ENCODE measurements at places on chromosomes 2 and 18.
A peak's percentile ranks its signal among the peaks of the same experiment; 100 is the strongest.

GRCh38 chr18:52723550-52723970 is 383.6 kb downstream of the DCC start:
- DNase-seq = peak; percentile 3

- peak; percentile 95 for DNase-seq
Observed at GRCh38 chr2:47069628-47070154, 85.4 kb downstream of the STPG4 start.

- DNase-seq = peak; percentile 13
Observed at GRCh38 chr2:137316075-137316474, 550.7 kb downstream of the THSD7B start.

DNA sequence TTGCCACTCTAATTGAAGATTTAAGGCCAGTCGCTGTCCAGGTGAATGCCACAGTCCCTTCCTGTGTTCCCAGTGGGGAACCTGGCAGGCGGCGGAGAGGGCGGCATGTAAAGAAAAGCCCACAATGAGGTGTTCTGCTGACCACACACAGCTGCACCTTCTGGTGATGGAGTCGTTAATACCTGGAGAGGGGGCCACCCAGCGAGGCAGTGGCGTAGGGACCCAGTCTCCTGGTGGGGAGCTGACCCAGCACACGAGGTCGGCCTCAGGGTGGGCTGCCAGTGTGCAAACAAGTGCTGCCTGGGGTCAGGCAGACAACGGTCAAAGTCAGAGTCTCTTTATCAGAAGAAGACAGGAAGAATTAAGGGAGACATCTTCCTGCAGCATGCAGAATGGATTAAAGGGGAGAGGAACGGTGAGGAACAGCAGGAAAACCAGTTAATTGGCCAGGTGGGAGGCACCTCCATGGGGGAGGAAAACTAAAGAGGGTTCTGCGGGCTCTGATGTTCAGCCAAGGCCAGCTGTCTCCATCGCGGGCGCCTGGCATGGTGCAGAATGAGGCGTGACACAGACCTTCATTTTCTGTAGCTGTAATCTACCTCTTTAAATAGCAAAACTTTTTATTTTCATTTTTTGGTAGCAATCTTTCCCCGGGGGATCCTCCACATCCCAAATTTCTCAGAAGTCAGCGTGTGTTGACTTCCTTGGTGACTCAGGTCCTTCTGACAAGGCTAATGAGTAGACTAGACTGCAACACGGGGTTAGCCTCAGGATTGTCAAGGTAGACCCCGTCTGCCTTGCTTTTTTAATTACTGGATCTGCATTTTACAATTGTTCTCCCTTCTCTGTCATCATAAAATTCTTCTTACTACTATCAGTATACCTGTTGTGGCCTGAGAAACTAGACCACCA is 78.3 kb downstream of the SMAD7 start:
- DNase-seq = peak; percentile 59

- no peak for DNase-seq
Observed at GRCh38 chr2:227052879-227053278, 111.1 kb downstream of the COL4A4 start.

DNA sequence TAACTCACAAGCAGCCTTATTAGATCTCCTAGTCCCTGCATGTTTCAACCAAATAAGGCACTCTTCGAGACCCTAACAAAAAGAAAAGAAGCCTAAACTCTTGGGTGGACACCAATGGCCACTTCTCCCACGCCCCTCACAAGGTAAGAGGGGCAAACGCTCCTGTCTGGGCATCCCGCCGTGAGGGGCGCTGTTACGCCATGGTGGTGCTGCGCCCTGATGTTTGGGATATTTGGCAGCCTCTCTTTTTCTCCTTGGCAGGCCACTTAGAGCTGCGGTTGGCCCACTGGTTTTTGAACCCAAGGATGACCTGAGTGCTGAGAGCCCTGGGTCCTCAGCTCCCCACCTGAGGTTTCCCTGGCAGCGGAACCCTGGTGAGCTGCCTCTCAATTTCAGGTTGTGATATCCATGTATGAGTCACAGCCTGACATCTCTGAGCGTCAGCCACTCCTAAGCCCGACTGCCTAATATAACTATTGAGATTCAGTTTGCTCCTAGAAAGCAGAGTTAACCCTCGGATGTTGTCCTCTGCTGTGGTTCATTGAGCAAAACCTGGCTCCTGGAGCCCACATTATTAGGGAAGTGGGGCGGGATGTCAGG is 103.3 kb downstream of the COL6A3 start:
- DNase-seq = no peak

DNA sequence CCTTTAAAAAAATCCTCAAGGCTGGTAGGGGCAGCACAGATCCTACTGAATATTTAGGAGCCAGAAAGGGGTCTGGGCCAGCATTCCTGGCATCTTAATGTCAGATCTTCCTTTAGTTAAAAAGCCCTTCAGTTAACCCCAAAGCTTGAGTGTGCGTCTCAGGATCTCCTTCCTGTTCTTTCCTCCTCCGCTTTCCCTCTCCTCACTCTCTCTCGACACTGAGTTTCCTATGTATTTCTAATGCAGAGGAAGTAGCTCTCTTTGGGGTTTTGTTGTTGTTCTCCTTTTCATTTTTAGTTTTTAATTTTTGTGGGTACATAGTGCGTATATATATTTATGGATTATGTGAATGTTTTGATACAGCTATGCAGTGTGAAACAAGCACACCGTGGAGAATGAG is 109.9 kb upstream of the COPS8 start:
- DNase-seq = no peak

- no peak for DNase-seq
Observed at GRCh38 chr2:50042771-50043170, 888.5 kb upstream of the FSHR start.

- no peak for DNase-seq
Observed at GRCh38 chr2:10375570-10376281, 72.4 kb downstream of the ODC1 start.

GRCh38 chr18:13612196-13612997 is 114.0 kb downstream of the FAM210A start:
- no peak for DNase-seq

DNA sequence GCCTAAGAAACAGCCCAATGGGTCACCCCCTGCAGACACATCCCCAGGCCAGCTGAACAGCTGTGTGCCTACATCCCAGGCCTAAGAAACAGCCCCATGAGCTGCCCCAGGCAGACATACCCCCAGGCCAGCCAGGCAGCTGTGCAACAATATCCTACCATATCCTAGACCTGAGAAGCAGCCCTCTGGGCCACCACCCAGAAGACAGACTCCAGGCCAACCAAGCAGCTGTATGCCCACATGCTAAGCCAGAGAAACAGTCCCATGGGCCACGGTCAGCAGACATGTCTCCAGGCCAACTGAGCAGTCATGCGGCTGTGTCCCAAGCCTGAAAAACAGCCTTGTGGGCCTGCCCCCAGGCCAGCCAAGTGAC is 205.5 kb downstream of the ATAD2B start:
- no peak for DNase-seq

GRCh38 chr2:12005886-12006681 is 259.7 kb downstream of the LPIN1 start:
- DNase-seq = peak; percentile 88

DNA sequence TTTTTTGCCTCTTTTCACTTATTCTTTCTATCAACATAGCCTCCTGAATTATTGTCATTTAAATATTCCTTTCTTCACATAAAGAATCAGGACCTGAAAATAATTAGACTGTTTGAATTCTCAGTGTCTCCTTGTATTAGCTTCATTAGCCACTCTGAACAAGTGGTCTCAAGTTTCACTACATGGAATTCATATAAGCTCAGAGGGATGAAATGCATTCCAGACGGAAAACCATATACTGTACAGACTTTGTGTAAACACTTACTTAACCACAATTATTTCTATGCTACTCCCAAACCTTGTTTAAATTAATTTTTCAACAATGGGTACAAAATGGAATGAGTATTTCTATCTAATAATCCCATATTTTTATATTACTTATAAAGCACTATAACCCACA is 53.4 kb downstream of the CHN1 start:
- DNase-seq = peak; percentile 93

GRCh38 chr2:128234613-128235012 is 84.1 kb downstream of the HS6ST1 start:
- no peak for DNase-seq

GRCh38 chr2:208266553-208266893 is 468 bp downstream of the PIKFYVE start:
- DNase-seq = no peak

- DNase-seq = no peak
Observed at GRCh38 chr2:56510610-56511009, 326.8 kb downstream of the CCDC85A start.

- DNase-seq = no peak
Observed at GRCh38 chr2:109350526-109350925, 221.5 kb downstream of the SH3RF3 start.

DNA sequence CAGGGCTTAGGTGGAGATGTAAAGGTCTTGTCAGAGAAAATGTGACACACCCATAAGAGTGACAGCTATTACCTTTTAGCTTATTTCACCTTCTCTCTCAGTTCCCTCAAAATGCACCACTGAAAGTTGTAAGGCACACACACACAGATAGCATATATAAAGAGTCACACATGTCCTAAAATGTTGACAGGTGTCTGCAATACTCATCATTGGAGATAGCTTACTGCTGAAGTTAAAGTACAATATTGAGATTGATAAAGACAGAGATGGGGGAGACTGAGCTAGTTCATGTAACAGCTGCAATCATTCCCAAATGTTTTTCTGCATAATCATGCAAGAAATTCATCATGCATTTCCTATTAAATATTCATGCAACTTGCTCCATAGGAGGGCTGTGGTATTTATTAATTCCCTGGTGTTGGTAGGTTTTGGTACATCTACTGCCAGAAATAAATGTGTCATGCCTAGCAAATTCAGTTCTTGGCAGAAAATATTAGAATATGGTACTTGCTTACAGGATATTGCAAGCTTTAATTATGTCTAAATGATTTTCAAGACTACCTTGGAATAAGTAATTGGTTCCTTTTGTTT is 118.8 kb upstream of the RBMS1 start:
- peak; percentile 88 for DNase-seq

GRCh38 chr2:53312181-53312580 is 455.4 kb upstream of the CHAC2 start:
- DNase-seq = no peak

GRCh38 chr2:29110916-29111535 is 4.2 kb upstream of the CLIP4 start:
- no peak for DNase-seq

DNA sequence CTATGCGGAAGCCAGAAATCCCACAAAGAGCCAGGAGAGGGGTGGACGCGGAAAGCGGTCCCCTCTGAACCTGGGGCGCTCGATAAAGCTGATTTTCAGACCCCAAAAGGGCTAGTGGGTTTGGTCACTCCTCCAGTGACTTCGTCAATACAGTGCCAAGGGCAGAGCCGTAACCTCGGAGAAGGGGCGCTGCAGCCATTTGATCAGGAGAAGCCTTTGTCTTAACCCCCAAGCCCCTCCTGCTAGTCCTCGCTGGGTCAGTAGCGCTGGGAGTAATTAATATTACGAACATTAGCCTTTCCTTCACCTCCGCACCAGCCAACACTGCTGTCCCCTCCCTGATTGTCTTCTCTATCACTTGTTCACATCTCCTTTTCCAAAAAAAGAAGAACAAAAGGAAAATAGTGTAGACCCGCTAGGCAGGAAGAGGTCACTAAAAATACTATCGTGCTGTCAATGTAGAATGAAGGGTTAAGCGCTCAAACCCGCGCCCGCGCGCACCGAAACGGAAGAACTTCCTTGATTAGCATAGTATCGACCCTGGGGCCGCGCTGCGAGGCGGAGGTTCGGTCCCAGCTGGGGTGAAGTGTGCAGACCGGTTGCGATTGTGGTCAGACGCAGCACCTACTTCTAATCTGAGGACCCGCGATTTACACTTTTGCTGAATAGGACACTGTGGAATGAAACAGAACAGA is 63.2 kb upstream of the MAPRE2 start:
- DNase-seq = peak; percentile 11

DNA sequence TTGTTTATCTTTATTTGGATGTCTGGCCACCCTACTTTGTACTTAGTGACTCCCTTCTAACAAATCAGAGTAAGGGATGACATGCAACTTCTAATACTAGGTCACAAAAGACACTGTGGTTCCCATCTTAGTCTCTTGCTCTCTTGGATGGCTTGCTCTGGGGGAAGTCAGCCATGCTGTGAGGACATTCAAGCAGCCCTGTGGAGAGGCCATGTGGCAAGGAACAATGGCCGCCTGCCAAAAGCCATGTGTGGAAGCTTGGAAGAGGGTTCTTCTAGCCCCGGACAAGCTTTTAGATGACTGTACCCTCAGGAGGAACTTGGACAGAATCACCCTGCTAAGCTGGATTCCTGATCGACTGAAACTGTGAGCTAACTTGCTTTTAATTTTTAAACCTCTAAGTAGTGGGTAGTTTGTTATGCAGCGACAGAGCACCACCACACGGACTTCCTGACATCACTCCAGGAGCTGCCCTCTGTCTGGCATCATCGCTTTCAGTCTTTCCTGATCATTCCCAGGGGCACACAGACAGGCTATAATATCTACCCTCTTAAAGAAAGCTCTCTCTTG is 116.8 kb upstream of the ODC1 start:
- no peak for DNase-seq

DNA sequence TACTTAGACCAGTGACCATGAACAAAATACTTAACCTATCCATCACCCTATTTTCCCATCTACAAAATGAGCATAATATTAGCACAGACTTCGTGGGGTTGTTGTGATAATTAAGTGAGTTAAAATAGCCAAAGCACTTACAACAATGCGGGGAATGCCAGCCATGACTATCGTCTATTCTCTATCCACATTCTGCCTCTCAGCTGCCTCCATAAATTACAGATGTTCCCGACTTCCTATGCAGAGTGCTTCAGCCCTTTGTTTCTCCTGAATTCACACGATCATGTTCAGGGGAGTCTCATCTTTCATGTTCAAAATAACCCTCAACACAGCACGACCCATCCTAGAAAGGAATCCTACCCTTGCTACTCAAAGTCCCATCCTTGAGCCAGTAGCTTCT is 211.6 kb downstream of the EN1 start:
- DNase-seq = no peak

- DNase-seq = no peak
Observed at GRCh38 chr2:205835923-205836322, 153.6 kb downstream of the NRP2 start.

GRCh38 chr2:44951714-44952113 is 10.2 kb downstream of the SIX3 start:
- DNase-seq = no peak
